ENCODE measurements at places on chromosomes 12 and 14.

GRCh38 chr12:124811633-124812032, 52.0 kb downstream of the SCARB1 start:
- DNase-seq: no peak

DNA sequence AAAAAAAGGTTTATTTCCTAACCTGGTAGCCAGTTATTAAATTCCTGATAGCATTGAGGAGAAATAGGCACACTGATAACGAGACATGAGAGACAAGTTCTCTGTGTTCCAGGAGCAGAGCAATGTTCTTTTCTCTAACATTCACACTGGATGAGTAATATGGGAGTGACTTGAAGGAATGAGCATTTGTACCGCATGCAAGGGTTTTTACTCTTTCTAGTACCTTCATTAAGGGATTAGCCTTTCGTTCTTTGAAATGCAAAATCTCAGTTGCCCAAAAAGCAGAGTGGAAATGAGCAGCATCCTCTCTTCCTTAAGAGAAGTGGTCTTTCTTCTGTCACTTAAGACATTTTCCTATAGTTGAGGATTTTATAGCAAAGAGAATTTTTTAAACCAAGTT, 54.7 kb downstream of the FGD4 start:
- peak; percentile 50 for DNase-seq

DNA sequence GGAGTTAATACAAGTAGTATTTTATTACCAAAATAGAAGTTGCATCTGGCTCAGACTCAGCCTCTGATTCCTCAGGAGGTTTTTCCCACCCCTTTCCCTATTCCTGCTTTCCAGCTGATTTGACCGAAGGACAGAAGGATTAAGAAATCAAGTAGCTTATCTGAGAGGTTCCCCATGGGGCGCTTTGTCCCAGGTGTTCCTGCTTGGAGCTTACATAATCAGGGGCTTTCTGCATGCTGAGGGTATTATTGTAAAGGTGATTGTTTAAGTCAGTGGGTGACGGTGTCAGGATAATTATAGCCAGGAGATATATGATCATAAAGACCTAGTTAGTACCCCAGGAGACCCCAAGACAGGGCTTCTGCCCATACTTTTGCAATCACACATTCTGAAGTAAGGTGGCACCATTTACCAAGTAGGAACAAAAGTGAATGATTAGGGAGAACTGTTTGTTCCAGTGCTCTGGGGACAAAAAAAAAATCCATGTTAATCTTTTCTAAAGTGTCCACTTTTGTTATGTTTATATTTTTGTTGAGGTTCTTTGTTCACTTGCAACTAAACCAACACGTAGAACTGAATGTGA, 921.3 kb downstream of the NRXN3 start:
- no peak for DNase-seq

DNA sequence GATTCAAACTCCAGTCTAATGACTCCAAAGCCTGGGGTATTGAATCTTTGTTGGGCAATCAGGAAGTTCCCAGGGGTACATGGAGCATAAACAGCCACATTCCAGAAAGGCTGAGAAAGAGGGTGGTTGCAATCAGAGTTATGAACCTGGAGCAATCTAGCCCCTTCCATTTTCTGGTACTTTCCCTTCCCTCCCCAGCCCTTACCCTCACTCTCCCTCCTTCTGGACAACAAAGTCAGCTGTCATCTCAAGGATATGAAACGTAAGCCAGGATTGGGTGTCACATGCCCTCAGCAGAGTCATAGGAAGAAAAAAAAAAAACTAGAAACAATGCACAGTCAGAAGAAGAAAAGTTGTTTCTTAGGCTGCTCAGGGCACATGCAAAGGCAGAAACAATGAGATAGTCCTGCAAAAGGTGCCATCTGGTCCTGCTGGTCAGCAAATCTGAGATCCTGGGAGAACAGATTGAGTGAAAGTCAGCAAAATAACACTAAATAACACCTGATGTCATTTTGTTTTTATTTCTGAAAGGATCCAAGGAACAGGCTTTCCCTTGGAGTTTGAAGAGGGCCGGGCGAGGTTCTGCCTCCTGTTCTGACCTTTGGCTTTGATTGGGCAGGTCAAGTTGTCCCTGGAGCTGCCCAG, 27.1 kb downstream of the TMEM229B start:
- DNase-seq: no peak

DNA sequence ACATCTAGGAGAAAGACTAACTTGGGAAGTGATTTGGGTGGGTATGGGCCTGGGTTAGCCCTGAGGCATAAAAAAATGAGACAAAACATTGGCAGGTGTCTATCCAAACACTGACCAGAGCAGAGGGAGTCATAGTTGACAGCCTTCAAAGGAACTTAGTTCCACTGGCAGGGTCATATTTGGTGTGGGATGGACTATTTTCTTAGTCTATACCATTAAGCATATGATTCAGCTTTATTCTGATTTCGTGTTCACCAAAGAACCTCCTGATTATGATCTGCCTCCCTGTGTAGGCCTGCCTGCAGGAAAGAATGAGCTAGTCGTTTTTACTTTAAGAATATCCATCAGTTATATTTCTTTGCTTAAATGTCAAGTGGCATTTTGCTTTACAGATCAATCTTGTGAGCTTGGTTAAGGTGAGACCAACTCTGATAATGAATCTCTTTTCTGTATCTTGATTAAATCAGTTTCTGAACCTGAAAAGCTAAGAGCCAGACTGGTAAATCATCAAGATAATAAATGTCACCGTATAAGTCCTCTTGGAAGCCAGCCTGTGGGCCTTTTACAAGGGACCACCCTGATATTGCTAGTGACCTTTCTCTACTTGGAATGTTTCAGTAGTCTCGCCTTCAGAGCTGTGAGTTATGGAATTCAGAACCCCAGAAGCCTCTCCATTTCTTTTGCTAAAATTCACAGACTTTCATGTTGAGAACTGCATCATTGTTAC, 182.9 kb downstream of the MON2 start:
- no peak for DNase-seq

DNA sequence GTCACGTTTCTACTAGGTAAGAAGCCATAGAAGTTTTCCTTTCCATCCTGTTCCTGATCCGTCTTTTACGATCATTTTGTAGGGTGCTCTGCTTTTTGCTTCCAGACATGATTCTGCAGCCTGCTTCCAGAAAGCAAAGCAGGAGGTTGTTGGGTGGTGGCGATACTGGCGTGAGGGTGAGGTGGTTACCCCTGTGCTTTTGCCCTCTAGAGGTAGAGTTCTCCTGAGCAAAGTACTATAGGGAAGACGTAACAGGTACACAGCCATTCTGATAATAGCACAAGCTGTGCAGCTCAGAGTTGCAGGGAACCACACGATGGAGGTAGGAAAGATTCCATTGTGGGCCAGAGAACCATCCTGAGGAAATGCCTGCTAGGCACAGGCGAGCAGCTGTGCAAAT, 186.0 kb downstream of the PAH start:
- DNase-seq: no peak

DNA sequence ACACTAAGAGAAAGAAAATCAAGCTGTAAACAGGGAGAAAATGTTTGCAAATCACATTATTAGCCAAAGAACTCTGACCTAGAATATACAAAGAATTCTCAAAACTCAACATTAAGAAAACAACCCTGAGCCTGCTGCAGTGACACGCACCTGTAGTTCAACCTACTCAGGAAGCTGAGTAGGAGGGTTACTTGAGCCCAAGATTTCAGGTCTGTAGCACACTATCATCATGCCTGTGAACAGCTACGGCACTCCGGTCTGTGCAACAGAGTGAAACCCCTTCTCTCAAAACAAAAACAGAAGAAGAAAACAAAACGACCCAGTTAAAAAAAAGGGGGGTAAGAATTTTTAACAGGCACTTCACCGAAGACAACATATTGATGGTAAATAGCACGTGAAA, 20.8 kb downstream of the SAV1 start:
- no peak for DNase-seq

DNA sequence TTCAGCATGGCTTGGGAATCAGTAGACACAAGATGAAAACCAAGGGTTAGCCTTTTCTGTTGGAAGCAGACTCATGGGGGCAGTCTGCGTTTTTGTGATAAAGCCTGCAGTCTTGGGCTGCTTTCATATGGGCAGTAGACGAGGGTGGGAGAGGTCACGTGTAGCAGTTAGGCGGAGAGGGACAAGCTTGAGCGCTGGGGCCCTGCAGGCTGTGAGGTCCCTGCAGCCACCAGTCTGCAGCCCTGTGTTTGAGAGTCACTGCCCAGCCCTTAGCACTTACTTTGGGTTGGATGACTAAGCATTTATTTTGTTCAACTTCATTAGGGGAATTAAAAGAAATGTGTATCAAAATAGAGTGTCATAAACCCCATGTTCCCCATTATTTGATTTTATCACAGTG, 37.2 kb downstream of the EP400 start:
- DNase-seq: no peak

GRCh38 chr12:89556976-89557375, 31.1 kb upstream of the POC1B start:
- no peak for DNase-seq

- no peak for DNase-seq
Measured at GRCh38 chr14:96373538-96373937, 10.2 kb downstream of the GSKIP start.

DNA sequence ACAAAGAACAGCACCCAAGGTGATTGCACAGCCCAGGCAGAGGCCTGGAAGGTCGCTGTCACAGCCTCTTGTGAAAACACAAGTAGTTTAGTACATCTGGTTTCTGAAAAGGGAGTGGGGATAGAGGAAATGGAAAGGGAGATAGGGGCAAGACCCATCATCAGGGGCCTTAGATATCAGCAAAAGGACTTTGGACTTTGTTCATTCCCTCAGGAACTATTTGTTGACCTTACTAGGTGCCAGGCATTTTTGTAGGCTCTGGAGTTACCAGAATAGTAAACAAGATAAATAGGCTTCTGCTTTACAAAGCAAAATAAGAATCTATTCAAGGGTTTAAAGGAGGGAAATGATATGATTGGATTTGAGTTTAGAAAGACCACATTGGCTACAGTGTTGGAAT, 199.4 kb upstream of the CDKN3 start:
- DNase-seq: no peak

- DNase-seq: no peak
Measured at GRCh38 chr12:113474635-113475436, 3.2 kb upstream of the LHX5 start.

- no peak for DNase-seq
Measured at GRCh38 chr14:54776361-54777001, 126.1 kb downstream of the GCH1 start.

GRCh38 chr14:31550589-31550988, 10.6 kb upstream of the NUBPL start:
- DNase-seq: no peak

DNA sequence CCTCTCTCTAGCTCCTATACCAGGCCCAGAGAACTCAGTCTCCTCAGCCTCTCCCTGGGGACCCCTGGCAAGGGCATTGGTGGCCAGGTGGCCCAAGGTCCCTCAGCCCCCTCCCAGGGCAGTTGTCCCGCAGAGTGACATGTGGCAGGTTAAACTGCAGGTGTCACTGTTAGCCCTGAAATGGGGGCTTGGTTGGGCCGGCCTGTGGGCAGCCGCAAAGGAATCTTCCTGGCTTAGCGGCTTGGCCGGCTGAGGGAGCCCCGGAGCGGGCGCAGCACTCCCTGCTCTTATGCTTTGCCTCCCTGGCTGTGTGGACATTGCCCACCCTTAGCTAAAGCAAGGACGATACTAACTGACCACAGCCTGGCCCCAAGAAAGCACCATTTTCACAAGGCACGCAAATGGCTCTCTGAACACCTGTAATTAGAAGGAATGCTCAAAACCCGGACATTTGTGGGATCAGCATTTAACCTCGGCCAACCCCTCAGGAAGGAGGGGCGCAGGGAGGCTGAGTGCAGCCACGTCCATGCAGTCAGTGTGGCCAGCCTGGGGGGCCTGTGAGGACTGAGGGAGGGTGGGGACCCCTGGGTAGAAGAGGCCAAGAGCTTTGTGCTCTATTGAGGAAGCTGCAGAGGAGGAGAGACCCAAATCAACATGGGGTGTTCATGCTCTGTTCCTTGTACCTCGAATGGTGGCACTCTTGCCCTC, 82.2 kb downstream of the PAPOLA start:
- DNase-seq: peak; percentile 39

GRCh38 chr12:77882709-77883108, 52.0 kb downstream of the NAV3 start:
- DNase-seq: no peak

DNA sequence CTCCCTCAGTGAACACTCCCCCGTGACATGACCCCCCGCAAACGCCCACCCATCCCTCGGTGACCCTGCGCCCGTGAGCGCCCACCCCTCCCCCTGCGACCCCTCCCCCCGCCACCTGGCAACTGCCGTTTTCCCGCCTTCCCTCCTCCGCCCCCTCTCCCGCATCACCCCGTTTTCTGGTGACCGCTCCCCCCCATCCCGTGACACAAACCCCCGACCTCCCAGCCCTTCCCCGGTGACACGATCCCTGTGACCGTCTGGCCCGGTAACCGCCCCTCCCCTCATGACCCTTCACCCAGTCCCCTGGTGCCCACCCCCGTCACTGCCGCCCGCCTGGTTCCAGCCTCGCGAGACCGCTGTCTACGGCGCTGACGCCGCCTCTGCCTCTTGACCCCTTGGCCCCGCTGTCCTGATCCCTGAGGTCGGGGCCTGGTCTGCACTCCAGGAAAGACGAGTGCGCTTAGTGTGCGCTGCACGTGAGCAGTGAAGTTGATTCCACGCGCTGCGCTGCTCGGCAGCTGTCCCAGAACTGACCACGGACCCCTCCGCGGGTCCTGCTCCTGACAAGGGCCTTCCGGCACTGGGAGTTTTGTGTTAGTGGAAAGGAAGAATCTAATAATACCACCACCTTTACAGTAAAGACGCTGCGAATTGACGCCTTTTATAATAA, 59.4 kb downstream of the DDX51 start:
- DNase-seq: no peak

DNA sequence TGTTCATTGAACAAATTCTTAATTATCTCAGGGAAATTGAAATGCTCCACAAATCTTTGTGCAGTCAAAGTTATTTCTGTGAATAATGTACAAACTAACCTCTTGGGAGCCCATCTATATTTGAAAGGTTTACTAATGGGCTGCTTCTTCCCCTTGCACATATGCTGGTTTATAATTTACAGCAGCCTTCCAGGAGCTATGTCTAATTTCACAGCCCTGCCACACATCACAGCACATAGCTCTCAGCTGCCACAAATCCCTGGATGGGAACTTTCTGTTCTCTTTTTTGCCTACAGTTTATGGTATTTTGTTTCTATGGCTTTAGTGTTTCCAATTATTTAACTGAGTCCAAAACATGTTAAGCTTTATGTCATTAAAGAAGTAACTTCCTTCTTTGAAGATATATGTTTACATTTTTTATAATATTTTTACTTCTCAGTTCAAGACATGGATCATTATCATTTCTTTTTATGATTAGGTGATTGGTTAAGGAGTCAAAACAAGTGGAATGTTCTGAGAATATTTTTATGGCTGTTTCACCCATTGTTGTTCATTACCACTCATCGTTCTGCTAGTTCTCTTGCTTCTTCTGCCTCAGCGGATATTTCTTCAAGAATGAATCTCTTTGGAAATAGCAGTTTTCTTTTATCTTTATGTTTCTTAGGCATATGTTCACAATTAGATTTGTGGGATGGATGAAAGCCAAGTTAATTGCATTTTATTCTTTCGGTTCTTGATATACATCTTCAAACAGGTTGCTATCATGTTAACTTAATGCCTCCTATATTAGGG, 475.6 kb upstream of the MIS18BP1 start:
- DNase-seq: no peak
